NCI-H2171 treated with DMSO at 0.1 percent for 48 hours (cell line): ENCODE measurements at places on chromosomes 2 and 18.

DNA sequence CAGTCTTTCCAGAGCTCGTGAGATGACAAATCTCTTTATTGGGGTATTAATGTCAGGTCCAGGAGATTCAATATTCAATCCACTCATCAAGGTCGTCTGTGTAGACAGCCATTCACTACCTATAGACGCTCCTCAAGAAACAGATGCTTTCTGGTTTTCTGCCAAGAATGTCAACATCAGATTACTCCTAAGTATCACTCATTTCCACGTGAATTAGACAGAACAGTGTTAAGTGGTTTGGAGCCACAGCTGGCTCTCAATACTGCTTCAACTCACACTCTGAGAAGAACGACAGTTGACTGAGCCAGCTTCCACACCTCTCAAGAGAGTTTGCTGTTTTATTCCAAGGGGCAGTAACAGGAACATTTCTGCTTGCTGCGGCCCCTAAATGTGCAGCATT, 113.5 kb upstream of the NEDD4L start:
- DNase-seq, result peak; percentile 92

DNA sequence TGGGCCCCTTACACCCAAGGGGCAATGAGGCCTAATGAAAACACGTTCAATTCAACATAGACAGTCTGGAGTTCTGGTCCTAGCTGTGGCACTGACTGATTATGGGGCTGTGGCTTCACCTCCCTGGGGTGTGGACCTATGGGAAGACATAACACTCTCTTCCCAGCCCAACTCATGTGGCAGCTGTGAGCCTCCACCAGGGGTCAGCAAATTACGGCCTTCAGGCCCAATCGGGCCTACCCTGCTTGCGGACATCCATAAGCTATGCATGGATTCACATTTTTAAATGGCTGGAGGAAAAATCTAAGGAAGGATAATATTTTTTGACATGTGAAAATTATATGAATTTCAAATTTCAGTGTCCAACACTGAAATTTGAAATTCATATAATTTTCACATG, 101.3 kb downstream of the LOXHD1 start:
- DNase-seq, result no peak

DNA sequence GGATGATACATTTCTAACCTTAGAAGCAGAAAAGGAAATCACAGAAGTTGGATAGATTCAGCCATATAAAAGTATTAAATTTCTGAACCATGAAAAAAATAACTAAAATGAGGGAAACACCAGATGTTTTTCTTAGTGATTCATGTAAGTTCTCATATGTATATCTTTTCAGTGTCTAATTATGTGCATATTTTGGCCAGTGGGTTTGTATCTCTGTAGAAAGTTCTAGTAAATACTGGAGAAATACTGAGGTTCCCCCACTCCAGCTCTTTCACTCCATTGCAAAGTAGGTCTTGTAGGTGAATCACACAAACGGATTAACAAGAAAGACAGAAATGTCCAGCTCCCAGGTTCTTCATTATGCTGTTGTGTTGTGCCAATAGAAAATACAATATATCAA, 222.3 kb downstream of the NEDD4L start:
- DNase-seq, result no peak

GRCh38 chr2:98067160-98067559, 19.8 kb upstream of the VWA3B start:
- DNase-seq, result no peak

DNA sequence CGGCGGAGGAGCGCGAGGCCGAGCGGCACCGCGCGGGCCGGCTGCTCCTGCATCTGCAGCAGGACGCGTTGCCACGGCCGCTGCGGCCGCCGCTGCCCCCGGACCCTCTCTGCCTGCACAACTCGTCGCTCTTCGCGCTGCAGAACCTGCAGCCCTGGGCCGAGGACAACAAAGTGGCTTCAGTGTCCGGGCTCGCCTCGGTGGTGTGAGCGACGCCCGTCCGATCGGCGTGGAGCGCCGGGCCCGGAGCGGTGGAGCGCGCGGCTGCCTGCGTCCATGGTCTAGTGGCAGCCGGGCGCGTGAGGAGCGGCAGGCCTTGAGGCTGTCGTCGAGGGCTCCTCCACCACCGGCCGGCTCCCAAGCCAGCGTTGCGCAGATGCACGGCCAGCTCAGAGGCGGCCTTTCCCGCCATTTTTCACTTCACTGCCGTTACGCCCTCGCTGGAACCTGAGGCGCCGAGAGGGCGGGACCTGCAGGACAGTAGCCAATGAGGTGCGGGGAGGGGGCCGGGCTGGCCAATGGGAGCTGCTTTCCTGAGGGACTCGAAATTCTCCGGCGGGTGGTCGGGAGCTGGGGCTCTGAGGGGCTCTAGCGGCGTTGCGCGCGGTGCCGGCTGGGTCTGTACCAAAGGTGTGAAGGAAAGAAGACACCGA, 1.9 kb downstream of the TLX2 start:
- no peak for DNase-seq
